ENCODE measurements at places on chromosomes 1 and 21.

- DNase-seq = peak; percentile 7
These were observed 17.4 kb upstream of the HIVEP3 start for GRCh38 chr1:41936107-41936506.

GRCh38 chr1:67013573-67013972 lies 40.4 kb downstream of the SLC35D1 start:
- DNase-seq = no peak

- DNase-seq = no peak
These were observed 9.1 kb upstream of the EXO1 start for GRCh38 chr1:241838897-241839296.

DNA sequence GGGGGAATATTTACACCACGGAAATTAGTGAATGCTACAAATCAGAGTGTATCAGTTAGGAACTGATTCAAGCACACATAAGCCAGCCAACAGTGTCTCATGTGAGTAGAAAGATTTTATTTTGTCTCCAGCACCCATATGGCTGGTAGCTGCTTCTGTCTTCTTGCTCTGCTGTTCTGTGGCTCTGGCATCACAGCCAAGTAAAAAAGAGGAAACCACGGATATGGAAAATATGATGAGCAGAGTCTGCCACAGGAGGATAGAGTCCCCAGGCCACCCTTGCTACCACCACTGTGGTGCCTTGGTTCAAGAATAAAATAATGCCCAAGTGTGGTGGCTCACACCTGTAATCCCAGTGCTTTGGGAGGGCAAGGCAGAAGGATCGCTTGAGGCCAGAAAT lies 53.6 kb upstream of the SPOCD1 start:
- DNase-seq = no peak

GRCh38 chr1:162019006-162019405 lies 4.7 kb downstream of the OLFML2B start:
- DNase-seq = no peak

DNA sequence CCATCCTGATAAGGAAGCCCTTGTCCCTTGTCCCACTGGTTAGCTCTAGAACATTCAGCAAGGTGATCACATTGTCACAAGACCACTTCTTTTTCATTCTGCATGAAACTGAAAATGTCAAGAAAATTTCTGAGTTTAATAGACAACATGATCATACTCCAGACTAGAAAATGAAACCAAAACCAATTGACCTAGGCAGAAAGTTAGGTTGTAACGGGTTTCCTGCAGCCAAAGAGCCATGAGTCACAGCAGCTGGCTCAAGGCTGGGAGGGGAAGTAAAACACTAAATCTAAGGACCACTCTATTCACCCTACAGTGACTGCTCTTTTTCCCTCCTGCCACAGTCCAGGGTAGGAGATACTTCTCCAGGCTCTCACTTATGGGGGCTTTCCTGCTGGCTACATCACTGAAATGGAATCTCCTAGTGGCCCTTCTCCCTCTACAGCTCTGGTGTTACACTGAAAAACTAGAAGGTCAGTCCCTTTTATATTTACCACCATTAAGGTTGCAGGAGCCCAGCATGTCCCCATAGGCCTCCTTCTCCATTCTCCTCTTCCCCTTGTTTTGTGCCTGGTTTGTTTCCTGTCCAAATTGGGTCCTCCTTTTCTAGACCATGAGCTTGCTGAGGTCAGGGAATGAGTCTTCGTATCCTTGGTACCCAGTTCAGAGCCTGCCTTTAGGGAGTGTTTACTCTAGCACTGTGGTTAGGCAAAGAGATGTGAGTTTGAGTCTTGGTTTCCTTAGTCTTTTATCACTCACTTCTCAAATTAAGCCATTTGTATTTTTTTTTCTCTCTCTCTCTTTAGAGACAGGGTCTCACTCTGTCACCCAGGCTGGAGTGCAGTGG lies 236.5 kb upstream of the JUN start:
- DNase-seq = peak; percentile 31

DNA sequence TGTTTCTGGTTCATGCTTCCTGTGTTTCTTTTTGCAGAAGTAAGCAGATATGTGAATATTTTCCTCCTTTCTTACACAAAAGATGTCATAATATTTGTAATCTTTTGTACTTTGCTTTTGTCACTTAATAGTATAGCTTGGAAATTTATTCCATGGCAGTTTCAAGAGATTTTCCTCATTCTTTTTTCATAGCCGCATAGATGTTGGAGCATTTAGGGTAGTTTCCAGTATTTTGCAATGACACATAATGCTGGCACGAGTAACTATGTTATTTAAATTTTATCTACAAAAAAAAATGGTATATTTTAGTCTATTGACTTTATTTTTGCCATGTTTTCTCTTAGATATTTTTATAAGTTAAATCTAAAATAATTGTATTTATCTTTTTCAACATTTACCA lies 40.7 kb downstream of the AGO3 start:
- no peak for DNase-seq

DNA sequence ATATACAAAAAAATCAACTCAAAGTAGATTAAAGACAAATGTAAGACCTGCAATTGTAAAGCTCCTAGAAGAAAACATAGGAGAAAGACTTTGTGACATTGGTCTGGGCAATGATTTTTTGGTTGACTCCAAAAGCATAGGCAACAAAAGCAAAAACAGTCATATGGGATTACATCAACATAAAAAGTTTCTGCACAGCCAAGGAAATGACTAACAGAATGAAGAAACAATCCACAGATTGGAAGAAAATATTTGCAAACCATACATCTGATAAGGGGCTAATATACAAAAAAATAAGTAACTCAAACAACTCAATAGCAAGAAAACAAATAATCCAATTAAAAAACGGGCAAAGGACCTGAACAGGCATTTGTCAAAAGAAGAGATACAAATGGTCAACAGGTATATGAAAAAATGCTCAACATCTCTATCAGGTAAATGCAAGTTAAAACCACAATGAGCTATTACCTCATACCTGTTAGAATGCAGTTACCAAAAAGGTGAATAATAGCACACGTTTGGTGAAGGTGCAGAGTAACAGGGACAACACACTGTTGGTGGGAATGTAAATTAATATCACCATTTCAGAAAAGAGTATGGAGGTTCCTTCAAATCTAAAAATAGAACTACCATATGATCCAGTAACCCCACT lies 173.7 kb upstream of the COA6 start:
- DNase-seq = no peak

DNA sequence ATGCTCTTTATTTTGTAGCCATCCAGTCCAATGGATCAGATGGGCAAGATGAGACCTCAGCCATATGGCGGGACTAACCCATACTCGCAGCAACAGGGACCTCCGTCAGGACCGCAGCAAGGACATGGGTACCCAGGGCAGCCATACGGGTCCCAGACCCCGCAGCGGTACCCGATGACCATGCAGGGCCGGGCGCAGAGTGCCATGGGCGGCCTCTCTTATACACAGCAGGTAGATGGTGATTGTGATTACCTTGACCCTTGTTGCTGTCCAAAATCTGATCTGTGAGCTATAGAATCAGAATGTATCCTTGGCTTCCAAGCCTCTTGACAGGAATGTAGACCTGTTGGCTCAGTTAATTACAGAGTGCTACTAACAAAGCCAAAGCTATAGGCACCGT lies 33.8 kb downstream of the ARID1A start:
- no peak for DNase-seq

DNA sequence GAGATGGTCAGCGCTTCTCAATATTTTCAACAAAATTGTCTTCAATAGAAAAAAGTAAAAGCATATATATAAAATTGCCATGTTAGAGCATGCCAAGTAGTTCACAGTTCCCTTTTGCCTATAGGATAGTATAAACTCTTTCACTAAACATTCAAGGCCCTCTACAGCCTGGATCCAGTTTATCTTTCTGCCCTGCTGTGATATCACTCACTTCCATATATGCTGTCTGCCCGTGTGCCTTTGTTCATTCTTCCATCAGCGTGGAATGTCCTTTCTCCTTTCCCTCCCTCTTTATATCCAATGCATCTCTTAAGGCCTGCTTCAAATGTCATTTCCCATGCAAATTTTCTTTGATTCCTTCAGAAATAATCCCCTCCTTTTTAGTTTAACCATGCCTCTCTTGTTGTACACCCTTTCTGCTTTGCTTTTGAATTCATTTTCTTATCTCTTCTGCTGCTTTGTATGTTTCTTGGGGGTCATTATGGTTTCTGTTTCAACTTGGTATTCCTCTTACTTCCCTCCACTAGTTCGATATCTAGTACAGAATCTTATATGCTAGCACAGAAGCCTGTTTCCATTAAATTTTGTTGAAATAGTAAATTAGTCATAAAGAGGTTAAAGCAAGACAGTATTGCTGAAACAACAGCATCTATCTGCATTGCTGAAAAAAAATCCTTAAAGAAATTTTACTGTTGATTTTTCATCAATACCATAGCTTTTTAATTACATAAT lies 44.7 kb downstream of the XCL2 start:
- DNase-seq = no peak

DNA sequence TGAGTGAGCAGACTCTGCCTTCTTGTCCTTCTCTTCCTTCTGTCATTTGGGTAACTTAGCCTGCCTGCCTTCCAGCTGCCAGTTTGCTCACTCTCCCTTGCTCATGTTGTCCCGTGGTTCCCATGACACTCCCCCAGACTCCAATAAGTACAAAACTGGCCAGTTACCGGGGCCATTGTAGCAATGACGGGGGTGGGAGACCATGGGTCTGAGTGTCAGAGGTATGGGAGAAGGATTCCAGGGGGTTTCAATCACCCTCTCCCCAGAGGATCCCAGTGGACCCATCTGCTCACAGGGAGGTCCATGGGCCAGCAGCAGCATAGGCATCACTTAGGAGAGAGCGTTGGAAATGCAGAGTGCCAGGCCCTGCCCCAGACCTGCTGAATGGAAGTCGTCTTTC lies 51.3 kb downstream of the CAPN9 start:
- no peak for DNase-seq

Data from stimulated activated CD4-positive, alpha-beta T cell treated with anti-CD3 and anti-CD28 coated beads, Interleukin-2, amount 100 ng/mL, for 4 hours (primary cell).